ENCODE measurements at places on chromosomes 13 and 19. TPM values are rescaled to one million over a fixed set of nuclear protein-coding genes. Genes with fewer than 3 reads are reported as not detected.

Gene SLC17A7
- 0.69 TPM for total RNA-seq

GRCh38 chr13:36212789-36213188 lies 1.6 kb downstream of the SOHLH2 start:
- no peak overlapping the region for H3K27ac ChIP-seq
- no peaks in the 10 kb centered on the region for H3K4me1 ChIP-seq
- no peak overlapping the region for H3K4me3 ChIP-seq
- H3K36me3 ChIP-seq: no peaks in the 10 kb centered on the region

- no peaks in the 10 kb centered on the region for H3K27me3 ChIP-seq
- peaks cover 67% of the 10 kb centered on the region for H3K4me1 ChIP-seq
- peak; percentile 96 for DNase-seq
- H3K27ac ChIP-seq: peak overlapping the region; percentile 95
- H3K4me3 ChIP-seq: peak overlapping the region; percentile 48
These were observed 8.6 kb downstream of the ZBTB7A start for GRCh38 chr19:4057931-4058692.

- H3K4me3 ChIP-seq: no peak overlapping the region
- no peaks in the 10 kb centered on the region for H3K36me3 ChIP-seq
- no peaks in the 10 kb centered on the region for H3K27me3 ChIP-seq
- no peak overlapping the region for H3K27ac ChIP-seq
- no peak for DNase-seq
These were observed 98.9 kb downstream of the TNFSF13B start for GRCh38 chr13:108368250-108368905.

- H3K4me1 ChIP-seq: no peaks in the 10 kb centered on the region
- no peak overlapping the region for H3K4me3 ChIP-seq
- peaks cover 27% of the 10 kb centered on the region for H3K27me3 ChIP-seq
- DNase-seq: no peak
These were observed 61.5 kb downstream of the ZIC5 start for GRCh38 chr13:99909836-99910619.

GRCh38 chr19:34974646-34975045 lies 10.6 kb upstream of the ZNF792 start:
- H3K4me1 ChIP-seq: peaks cover 20% of the 10 kb centered on the region

- H3K27ac ChIP-seq: no peak overlapping the region
- no peak overlapping the region for H3K4me3 ChIP-seq
- no peaks in the 10 kb centered on the region for H3K27me3 ChIP-seq
- DNase-seq: no peak
- peaks cover 4% of the 10 kb centered on the region for H3K4me1 ChIP-seq
- H3K36me3 ChIP-seq: no peaks in the 10 kb centered on the region
These were observed 56.4 kb downstream of the KLF12 start for GRCh38 chr13:74077792-74078191.

Gene WDR88
- not detected for total RNA-seq

DNA sequence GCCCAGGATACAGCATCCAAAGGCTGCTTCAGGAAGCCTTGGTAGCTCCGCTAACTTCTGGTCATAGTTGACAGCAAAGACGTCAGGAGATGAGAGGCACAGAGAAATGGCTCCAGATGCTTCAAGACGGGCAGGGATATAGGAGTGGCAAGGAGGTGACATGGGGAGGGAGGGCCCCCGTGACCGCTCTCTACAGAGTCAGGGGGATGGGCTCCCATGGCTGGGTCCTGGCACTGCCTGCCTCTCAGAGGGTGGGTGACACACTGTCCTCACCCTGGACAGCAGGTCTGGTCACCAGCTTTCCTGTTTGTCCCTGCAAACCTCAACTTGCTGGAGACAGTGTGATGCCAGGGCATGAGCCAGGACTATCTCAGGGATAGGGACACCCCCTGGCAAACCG lies 10.3 kb upstream of the ZNF14 start:
- H3K4me3 ChIP-seq: no peak overlapping the region
- H3K27ac ChIP-seq: no peak overlapping the region
- no peak for DNase-seq
- H3K36me3 ChIP-seq: no peaks in the 10 kb centered on the region

- H3K27me3 ChIP-seq: no peaks in the 10 kb centered on the region
- DNase-seq: no peak
- H3K4me1 ChIP-seq: no peaks in the 10 kb centered on the region
- H3K36me3 ChIP-seq: no peaks in the 10 kb centered on the region
- no peak overlapping the region for H3K27ac ChIP-seq
These were observed 6.9 kb downstream of the THSD1 start for GRCh38 chr13:52399046-52399445.

- no peak for DNase-seq
- H3K27me3 ChIP-seq: no peaks in the 10 kb centered on the region
- H3K27ac ChIP-seq: no peak overlapping the region
- H3K36me3 ChIP-seq: no peaks in the 10 kb centered on the region
These were observed 412.9 kb downstream of the DIAPH3 start for GRCh38 chr13:59750860-59751259.

- H3K36me3 ChIP-seq: no peaks in the 10 kb centered on the region
- H3K4me1 ChIP-seq: no peaks in the 10 kb centered on the region
- no peak for DNase-seq
- H3K4me3 ChIP-seq: no peak overlapping the region
- H3K27ac ChIP-seq: no peak overlapping the region
- H3K27me3 ChIP-seq: no peaks in the 10 kb centered on the region
These were observed 140.5 kb downstream of the KLF12 start for GRCh38 chr13:73993661-73994060.

GRCh38 chr19:39878398-39878797 lies 32.2 kb upstream of the FBL start:
- no peak for DNase-seq
- H3K27ac ChIP-seq: no peak overlapping the region
- no peaks in the 10 kb centered on the region for H3K36me3 ChIP-seq
- H3K27me3 ChIP-seq: no peaks in the 10 kb centered on the region
- H3K4me1 ChIP-seq: no peaks in the 10 kb centered on the region

Gene TUBA3C
- total RNA-seq: not detected

DNA sequence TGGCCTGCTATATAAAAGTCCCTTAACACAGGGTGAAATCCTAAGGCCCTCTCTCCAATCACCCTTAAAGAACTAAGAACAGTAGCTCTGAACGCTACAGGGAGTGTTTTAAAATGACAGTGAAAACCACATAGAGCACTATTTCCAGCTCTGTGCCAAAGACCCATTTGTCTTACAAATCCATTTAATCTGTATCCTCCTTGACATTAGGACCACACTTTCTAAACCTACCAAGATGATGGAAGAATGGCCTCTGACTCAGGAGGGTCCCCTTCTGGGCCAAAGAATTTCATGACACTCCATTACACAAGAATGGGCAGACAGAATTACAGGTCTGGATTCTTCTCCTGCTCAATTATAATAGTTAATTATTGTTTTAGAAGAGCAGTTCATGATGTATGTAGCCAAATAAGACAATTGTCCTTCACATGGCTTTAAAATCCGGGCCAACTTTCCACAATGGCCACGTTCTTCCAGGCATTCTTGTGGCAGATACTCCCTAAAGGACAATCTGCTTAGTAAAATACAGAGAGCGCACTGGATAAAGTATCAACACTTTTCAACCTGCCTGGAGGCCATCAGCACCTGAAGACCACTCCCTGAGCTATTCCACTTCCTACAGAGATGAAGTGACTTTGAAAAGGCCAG lies 61.0 kb downstream of the STK24 start:
- H3K27ac ChIP-seq: no peak overlapping the region
- H3K27me3 ChIP-seq: no peaks in the 10 kb centered on the region
- no peak overlapping the region for H3K4me3 ChIP-seq

DNA sequence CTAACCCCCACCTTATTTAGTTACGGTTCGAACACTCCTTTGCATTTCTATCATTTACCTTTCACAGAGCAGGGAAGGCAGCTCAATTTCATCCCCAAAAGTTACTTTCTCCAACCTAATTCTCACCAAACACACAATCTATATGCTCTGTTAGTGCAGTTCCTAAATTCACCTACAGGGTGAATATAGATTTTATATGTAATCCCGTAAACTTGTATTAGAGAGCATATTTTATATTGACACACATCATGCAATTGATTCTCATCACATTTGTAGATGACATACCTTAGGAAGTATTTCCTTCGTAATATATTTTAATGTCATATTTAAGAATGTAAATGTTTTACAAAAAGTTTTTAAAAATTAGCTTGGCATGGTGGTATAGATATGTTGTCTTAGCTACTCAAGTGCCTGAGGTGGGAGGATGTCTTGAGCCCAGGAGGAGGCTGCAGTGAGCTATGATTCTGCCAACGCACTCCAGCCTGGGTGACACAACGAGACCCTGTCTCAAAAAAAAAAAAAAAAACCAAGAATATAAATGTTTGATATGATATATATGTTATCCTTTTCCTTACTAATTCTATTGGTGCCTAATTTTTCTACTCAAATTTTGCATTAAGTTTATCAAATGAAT lies 57.3 kb upstream of the TNFRSF19 start:
- H3K36me3 ChIP-seq: no peaks in the 10 kb centered on the region
- no peak overlapping the region for H3K4me3 ChIP-seq
- H3K27me3 ChIP-seq: no peaks in the 10 kb centered on the region
- no peak for DNase-seq
- H3K27ac ChIP-seq: no peak overlapping the region
- H3K4me1 ChIP-seq: no peaks in the 10 kb centered on the region

DNA sequence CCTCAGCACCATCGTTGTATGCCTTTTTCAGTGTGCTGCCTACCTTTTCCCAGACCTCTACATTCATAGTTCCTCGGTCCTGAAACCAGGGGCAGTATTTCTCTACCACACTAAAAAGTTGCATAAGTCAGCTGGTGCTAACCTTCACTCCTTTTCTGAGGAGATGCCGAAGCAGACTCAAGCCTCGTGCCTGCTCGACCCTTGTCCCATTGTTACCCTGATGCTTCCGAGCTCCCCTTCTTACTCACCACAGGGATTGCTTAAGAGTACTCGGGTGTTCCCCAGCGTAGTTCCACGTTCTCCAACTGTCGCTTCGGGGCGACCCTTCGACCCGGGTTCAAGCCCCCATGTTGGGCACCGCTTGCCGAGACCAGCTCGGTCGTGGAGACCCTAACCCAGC lies 19.0 kb upstream of the IL17D start:
- H3K4me3 ChIP-seq: no peak overlapping the region
- H3K4me1 ChIP-seq: no peaks in the 10 kb centered on the region
- no peak for DNase-seq

DNA sequence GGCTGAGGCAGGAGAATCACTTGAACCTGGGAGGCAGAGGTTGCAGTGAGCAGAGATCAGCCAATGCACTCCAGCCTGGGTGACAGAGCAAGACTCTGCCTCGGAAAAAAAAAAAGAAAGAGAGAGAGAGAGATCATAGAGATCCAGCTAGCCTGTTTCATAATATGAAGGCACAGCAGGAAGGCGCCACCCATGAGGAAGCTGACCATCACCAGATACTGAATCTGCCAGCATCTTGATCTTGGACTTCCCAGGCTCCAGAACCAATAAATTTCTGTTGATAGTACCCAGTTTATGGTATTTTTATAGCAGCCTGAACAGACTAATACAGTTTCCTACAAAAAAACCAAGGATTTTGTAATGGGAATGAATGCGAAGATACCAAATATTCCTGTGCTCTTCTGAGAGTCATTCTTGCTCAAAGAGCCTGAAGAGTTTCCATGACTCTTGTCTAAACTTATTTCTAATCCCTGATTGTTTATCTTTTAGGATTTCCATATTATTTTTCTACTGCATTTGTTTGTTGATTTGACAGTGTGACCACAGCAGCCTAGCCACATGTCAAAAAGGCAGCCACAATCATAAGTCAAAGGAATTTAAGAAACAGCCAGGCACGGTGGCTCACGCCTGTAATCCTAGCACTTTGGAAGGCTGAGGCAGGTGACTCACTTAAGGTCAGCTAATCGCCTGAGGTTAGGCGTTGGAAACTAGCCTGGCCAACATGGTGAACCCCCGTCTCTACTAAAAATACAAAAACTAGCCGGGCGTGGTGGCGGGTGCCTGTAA lies 37.7 kb upstream of the PDCD5 start:
- no peak overlapping the region for H3K4me3 ChIP-seq
- no peaks in the 10 kb centered on the region for H3K27me3 ChIP-seq
- no peaks in the 10 kb centered on the region for H3K36me3 ChIP-seq
- no peaks in the 10 kb centered on the region for H3K4me1 ChIP-seq
- DNase-seq: no peak
